ENCODE measurements at places on chromosomes 7 and 10.

- DNase-seq = no peak
Measured at GRCh38 chr10:60123668-60124067, 217.3 kb upstream of the CCDC6 start.

DNA sequence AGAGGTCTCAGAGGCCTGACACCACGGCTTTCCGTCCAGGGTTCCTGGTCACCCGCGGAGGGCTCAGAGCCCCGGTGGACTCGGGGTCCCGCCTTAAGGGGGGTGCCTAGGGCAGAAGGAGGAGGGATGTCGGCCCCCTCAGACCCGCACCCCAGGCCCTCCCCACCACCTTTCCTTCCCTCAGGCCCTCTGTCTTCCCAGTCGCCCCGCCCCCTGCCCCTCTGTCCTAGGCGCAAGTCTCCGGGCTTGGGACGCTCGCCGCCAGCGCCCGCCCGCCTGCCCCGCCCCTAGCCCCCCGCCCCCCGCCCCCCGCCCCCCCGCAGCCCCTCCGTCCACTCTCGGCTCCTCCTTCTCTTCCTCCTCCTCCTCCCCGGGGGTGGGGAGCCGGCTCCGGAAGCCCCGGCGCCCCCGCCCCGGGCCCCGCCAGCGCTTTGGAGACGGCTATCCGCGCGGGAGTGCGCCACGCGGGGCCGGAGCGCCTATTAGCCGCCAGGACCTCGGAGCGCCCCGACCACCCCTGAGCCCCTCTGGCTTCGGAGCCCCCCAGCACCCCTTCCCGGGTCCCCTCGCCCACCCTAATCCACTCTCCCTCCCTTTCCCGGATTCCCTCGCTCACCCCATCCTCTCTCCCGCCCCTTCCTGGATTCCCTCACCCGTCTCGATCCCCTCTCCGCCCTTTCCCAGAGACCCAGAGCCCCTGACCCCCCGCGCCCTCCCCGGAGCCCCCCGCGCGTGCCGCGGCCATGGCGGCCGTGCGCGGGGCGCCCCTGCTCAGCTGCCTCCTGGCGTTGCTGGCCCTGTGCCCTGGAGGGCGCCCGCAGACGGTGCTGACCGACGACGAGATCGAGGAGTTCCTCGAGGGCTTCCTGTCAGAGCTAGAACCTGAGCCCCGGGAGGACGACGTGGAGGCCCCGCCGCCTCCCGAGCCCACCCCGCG is at the start of gene AEBP1:
Gene AEBP1 (plus strand): TSS at position 423 of the 937 bp plus-strand sequence. CDS start 321 bp downstream, at position 744.
- DNase-seq = peak; percentile 14

- no peak for DNase-seq
Measured at GRCh38 chr7:151615784-151616183, 96.1 kb upstream of the RHEB start.

- DNase-seq = no peak
Measured at GRCh38 chr10:42491001-42491592, 147.3 kb downstream of the ZNF33B start.

DNA sequence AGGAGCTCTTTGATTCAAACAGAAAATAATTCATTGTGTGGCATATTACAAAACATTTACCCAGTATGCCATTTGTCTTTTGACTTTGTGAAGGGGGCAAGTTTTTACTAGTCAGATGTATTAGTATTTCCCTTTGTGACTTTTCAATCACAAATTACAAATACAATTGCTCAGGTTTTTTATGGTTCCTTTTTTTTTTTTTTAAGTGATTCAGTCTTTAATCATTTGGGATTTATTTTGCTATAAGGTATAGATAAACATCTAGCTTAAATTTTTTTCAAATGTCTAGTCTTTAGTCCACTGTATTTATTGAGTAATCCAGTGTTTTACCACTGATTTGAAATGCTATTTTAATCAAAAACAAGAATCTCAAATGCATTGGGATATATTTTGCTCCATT is 75.9 kb downstream of the AOAH start:
- DNase-seq = no peak

- no peak for DNase-seq
Measured at GRCh38 chr7:27576360-27576944, 86.2 kb downstream of the HIBADH start.
